Cortex of kidney (tissue), 1 donor: ENCODE measurements at places on chromosomes 2 and 18.

- DNase-seq, result no peak
Measured at GRCh38 chr2:16728351-16729136, 62.9 kb upstream of the CYRIA start.

GRCh38 chr18:3966246-3966641, 488.9 kb downstream of the DLGAP1 start:
- no peak for DNase-seq

DNA sequence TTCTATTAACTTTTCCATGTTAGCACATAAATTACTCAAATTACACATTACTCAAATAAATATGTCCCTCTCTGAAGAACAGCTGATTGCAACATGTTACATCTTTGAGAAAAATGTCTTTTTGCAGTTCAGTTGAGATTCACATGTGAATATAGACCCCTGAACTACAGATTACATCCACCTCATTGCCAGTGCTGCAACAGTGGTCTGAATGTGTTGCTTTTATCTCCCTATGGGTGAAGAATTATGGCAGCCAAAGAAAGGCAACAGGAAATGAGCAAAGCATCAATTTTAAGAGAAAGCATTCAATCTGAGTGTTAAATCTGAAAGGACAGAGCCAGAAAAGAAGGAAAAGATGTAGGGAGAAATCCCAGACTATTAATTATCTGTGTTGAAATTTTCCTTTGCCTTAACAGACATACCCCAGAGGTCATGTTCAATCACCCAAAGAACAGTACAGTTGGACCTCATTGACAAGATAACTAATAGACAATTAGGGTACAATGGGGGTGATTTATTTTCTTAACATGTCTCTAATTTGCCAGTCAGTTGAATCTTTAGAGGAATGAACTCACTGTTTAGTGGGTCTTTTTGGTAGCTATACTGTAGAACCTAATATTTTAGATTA, 620.2 kb downstream of the CPS1 start:
- no peak for DNase-seq

DNA sequence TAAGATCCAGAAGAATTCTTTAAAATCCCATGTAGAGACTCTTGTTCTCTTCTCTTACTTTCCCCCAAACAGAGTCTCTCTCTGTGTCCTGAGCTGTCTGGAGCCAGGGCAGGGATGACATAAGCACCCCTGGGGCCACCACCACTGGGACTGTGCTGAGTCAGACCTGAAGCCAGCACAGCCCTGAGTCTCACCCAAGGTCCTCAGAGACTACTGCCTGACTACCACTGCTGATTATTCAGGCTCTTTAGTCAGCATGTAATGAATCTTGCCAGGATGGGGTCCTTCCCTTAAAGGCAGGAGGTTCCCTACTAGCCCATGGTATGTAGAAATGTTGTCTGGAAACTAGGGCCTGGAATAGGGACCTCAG, 34.9 kb upstream of the DYNC1I2 start:
- DNase-seq, result no peak

DNA sequence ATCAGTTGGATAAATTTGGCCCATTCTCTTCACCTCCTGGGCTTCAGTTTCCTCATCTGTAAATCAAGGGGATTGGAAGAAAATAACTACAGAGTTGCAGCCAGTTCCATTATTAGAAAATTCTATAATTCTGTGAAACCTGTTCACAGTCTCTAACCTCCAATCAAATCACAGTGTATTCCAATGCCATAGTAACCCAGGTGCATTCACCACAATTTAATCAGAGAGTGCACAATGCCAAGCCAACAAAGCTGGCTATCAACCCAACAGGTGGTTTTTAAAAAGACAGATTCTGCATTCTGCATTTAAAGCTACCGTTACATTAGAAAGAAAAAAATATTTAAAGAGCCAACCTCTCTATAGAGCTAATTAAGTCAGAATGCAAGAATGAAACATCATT, 308.6 kb downstream of the RNF144A start:
- no peak for DNase-seq

DNA sequence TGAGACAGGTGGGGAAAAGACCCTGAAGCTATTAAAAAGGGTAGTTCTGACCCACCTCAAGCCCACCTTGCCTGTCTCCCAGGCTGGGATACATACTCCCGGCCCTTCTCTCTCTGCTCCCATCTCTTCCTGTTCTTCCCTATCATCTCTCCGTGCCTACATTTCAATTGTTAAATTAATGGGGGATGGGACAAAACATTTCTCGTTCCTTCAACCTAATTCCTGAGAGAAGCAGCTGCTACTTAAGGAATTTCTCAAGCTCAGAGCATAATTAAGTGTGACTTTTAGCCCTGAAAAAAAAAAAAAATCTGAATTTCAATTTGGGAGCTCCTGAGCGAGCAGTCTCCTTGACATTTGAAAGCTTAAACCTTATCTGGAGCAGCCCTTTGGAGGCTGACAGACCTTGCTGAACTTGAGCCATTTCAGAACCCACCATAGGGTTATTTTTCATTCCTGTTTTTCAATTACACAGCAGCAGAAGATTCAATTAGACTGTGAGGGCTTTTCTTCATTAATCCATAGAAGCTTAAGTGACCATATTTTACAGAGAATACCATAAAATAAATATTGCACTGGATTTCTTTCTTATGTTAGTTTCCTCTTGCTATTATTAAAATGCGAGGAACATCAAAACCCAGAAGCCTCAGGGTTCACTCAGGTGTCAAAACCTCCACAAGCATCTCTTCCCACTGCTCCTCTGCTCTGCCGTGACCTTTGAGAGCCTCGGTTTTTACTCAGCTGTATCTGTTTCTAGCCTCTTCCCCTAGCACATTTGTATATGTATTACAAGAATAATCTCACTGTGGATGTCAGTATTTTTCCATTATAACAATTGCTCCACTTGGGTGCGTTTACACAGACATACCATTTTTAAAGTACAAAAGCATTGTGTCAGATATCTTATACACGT, 125.7 kb downstream of the B3GNT2 start:
- no peak for DNase-seq

GRCh38 chr18:22882084-22882483, 51.0 kb upstream of the RBBP8 start:
- DNase-seq, result no peak
